ENCODE measurements at places on chromosomes 7 and 10.
A peak's percentile ranks its signal among the peaks of the same experiment; 100 is the strongest.

DNA sequence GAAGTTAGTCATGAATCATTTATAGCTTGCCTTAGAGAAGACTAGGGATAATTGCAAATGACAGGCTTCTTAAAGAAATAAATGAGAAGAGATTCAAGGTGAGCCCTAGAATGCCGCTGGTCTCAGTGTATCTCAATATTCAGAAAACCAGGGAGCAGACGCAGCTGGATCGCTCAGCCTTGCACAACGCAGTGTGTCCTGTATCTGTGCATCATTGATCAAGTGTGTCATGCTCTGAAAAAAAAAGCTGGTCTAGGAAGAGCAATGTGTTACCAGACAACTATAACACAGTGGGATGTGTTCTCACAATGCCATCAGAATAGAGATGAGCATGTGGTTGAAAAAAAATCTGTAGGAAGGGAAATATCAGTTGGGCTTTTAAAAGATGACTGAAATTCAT lies 230.1 kb downstream of the CALN1 start:
- DNase-seq, result peak; percentile 24

GRCh38 chr7:18086165-18087025 lies 58.7 kb upstream of the PRPS1L1 start:
- DNase-seq, result no peak

- DNase-seq, result no peak
Observed at GRCh38 chr10:101952191-101952590, 103.8 kb downstream of the ARMH3 start.

DNA sequence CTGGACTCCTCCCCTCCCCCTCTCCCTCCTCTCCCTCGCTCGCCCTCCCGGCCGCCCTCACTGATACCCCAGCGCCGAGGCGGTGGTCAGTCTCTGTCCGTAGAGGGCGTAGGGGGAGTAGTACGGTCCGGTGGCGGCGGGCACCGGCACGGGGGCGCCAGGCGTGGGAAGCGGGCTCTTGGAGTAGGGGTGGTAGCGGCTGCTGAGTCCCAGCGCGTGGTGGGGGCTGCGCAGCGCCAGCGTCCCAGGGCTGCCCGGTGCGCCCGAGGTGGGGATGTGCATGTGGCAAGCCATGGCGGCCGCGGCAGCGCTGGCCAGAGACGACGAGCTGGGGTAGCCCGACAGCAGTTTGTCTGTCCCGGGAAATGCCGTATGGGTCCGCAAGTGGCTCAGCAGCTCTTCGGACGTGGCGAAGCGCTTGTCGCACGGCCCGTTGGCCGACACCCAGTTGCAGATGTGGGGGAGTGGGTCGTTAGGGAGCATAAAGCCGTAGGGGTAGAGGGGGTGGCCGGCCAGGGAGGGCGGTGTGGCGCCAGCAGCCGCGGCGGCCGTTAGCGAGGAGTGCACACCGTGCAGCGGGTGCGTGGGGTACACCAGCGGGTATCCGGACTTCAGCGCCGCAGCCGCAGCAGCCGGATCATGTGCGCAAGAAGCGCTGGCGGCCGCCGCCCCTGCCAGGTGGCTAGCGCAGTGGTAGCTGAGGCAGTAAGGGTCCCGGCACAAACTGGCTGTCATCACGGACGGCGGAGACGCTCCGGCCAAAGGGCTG lies 2.7 kb downstream of the ZNF503 start:
- no peak for DNase-seq

DNA sequence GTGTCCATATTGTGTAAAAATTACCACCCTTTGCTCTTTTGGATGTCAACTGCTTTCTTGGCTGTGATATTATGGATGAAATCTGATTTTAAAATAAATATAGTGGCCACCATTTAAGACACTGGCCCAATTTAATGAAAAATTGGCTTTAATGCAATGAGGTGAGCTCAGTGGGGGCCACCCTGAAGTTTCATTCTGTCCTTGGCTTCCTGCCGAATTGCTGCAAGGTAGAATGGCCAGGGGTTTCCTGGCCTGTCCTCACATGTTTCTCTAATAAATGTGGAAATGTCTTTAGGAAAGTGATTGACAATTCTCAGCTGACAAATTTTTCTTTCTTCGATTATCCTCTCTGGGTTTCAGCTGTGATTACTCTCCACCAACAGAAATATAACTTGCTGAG lies 36.0 kb downstream of the DYNC1I1 start:
- no peak for DNase-seq

DNA sequence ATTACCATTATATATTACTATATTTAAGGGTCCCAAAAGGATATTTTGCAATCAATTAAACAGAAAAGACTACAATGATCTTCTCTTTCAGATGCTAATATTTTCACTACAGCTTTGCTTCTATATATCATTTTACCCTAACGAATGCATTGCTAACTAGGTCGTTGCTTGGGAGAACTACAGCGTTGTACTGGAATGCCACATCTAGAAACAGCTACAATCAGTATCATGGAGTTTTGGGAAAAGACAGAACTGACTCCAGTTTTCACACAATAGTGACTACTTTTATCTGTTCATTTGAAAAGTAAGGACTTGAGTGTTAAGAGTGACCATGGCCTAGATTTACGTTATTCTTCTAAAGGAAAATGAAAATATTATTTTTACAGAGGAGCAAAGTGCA lies 38.5 kb downstream of the LRRN3 start:
- no peak for DNase-seq

- no peak for DNase-seq
Observed at GRCh38 chr10:68139448-68140272, 30.4 kb downstream of the MYPN start.

DNA sequence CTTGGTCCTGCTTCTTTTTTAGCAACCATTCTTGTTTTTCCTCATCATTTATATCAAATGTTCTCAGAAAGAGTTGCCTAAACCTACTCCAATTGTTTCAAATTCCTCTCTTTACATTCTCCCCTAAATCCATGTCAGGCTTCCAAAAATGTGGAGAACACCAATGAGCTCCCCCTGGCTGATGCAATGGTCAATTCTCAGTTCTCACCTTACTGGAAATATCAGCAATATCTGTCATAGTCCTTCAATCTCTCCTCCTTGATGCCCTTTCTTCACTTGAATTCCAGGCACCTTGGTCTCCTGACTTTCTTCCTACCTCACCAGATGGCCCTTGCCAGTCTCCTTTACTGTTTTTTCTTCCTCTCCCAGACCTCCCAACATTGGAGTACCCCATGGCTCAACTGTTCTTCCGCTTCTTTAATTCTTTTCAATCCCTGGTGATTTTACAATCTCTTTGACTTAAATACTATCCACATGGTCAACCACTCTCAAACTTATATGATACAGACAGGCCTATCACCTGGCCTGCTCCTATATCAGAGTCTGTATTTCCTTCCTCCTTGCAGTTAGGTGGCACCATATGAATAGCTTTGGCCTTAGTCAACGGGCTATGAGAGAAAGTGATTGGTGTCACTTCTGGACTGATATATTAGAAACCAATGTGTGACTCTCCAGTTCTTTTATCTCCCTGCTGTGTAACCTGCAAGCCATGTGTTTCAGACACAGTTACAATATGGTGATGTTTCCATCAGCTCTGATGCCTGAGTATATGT lies 47.4 kb upstream of the CAV2 start:
- no peak for DNase-seq

GRCh38 chr7:17408245-17408903 lies 109.9 kb downstream of the AHR start:
- DNase-seq, result no peak

All from globus pallidus (tissue), 1 donor.